ENCODE measurements at places on chromosomes 1 and 21.
A peak's percentile ranks its signal among the peaks of the same experiment; 100 is the strongest.

DNA sequence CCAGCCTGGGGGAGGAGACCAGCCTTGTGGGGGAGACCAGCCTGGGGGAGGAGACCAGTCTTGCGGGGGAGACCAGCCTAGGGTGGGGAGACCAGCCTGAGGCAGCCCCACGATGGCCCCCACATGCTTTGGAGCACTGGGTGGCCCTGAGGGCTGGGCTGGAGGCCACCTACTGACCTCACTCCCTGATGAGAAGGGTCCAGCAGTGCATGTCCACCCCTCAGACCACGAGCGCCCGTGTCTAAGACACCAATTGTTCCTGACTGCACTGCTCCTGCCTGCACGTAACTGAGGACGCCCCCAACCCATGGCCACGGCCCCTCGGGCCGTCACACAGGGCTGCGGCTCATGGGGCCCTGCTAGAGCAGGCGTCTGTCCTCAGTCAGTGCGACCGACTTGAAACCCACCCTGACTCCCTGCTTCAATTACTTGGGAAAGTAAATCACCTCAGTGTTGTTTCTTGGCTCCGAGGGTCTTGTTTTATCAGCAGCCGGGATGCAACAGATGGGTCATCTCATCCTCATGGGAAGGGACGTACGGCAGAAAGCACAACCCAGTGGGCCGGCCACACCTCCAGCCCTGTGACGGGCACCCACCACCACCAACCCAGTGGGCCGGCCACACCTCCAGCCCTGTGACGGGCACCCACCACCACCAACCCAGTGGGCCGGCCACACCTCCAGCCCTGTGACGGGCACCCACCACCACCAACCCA, at the start of gene SPATC1L:
TSS of gene SPATC1L (minus strand) at position 550 of the 715 bp plus-strand sequence. CDS start 1,643 bp downstream, outside the sequence.
- peak; percentile 73 for DNase-seq

GRCh38 chr1:109269981-109270622, 12.8 kb downstream of the PSRC1 start:
- no peak for DNase-seq

DNA sequence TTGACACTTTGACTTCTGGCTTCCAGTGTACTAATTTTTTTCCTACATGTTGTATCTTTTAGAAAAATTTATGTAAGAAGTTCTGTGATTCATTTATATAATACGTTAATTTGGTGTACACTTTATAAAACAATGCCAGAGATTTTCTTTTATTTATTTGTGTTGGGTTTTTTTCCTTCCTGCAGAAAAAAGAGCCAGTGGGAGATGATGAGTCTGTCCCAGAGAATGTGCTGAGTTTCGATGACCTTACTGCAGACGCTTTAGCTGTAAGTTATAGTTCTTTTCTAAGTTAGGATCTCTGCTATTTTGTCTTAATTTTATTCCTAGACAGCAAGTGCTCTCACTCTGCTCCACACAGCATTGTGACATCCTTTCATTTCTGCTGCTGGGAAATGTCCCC, 14.4 kb downstream of the SARS1 start:
- no peak for DNase-seq

DNA sequence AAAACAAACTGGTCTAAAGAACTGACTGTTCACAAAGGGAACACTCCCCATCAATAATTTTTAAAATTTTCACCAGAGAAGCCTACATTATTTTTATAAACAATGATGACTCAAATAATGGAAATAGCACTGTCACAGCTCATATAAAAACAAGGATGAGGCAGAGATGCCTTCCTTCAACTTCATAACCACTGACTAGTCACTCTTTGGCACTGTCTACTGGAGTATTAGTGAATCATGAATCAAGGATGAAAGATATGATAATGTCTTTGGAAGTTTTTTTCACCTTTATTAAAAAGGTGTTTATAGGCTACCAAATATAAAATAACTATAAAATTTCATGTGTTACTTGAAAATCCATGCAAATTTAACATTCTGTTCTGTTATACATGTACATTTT, 316.9 kb downstream of the VAV3 start:
- peak; percentile 89 for DNase-seq

- DNase-seq: no peak
Observed at GRCh38 chr1:212294983-212295382, 9.8 kb downstream of the PPP2R5A start.

GRCh38 chr1:102833151-102833550, 275.2 kb downstream of the COL11A1 start:
- DNase-seq: no peak

DNA sequence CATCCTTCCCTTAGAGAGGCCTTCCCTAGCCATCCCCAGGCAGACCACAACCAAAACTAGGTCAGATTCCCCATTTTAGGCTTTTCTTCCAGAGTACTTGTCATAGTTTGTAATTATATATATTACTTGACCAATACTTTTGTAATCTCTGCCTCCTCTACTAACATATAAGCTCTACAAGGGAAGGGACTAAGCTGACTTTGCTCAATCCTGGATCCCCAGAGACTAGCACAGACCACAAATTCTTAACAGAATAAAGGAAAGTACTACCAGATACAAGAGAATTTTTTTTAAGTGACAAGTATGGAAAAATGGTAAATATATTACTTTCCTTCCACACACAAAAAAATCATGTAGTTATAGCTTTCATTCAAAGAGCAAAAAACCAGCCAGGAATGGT, 2.0 kb downstream of the ZMYM6 start:
- DNase-seq: peak; percentile 34

DNA sequence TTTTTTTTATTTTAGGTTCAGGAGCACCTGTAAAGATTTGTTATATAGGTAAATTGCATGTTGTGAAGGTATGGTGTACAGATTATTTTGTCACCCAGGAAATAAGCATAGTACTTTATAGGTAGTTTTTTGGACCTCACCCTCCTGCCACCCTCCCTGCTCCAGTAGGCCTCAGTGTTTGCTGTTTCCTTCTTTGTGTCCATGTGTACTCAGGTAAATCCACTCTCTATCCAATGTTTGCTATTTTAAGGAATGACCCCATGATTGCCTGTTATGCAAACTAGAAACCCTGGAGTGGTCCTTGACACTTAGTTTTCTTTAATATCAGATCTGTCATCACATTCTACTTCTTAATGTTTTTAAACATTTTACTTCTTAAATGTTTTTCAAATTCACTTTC, 33.9 kb downstream of the LHX9 start:
- DNase-seq: no peak

GRCh38 chr1:26363549-26364448, 8.8 kb downstream of the ZNF683 start:
- DNase-seq: peak; percentile 60

DNA sequence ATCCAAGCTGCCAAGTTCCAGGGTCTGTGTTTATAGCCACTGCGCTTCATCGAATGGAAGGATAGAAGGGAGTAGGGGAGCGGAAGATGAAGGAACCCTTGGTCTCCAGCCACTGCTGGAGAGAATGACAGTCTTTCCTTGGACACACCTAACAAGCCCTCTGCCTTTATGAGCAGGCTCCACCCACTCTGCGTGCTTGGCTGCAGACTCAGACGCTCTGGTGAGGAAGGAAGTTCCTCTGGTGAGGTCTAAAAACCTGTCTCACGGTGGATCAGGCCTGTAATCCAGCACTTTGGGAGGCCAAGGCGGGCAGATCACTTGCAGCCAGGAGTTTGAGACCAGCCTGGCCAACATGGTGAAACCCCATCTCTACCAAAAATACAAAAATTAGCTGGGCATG, 55.4 kb downstream of the MATN1 start:
- peak; percentile 15 for DNase-seq

DNA sequence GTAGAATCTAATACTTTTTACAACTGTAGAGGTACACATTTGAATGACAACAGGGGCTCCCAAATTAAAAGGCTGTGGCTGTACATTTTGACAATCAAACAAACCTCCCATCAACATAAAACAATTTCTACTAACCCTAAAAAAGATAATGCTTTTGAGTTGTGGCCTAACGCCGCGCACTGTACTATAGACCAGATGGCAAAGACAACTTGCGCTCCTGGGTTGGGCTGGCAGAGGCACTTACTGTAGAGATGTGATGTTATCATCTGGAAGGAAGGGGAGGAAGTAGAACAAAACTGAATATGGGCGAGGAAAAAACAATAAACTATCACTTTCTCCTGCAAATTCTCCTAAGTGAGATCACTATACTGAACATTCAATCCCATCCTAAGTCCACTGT, 26.1 kb downstream of the SPRTN start:
- DNase-seq: no peak

DNA sequence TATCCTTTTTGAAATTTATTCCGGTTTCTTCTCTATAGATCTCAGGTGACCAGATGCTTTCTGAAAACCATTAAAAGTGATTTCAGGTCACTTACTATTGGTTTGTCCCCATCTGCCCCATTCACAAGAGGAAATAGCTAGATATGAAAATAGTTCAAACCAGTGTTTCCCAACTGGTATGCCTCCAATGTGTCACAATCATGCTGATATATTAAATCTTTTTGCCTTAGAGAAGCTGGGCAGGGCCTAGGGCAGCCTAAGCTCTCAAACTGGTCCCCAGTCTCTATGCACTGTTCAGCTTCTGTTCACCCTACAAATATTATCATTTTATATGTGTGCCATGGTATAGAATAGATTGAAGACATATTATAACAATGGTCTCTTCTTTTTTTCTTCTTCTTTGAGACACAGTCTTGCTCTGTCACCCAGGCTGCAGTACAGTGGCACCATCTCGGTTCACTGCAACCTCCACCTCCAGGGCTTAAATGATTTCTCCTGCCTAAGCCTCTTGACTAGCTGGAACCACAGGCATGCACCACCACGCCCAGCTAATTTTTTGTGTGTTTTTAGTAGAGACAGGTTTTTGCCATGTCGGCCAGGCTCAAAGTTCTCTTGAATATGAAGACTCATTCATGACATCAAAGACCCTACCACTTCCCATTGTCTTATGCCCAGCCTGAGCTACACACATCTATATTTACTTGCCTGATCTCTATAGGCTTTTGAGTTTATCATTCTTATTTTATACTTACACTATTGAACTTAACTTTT, 15.7 kb downstream of the PTPN22 start:
- no peak for DNase-seq

DNA sequence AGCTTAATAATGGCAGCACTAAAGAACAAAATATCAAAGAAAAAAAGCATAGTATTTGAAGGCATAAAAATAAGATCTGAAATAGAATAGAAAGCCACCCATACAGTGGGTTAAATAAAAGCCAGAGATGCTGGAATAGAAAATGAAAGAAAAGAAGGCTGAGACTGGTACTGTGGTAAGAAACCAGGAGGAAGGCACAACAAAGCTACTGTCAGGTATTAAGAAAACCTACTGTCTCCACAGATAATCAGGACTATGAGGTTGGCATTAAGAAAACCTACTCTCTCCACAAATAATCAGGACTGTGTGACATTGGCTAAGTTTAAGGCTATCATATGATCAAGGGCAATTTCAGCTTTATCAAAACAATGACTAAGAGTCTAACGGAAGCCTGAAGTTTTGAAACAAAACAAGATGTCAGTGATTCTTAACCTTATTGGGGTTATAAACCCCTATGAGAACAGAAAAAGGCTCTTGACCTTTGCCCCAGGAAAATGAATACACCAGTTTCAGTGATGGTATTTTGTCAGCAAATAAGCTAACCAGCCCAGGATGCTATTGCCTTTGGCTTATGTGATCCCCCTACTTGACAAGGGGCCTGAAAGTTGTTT, 24.4 kb downstream of the MCOLN2 start:
- DNase-seq: no peak

GRCh38 chr1:50272912-50273311, 150.3 kb downstream of the DMRTA2 start:
- no peak for DNase-seq

GRCh38 chr1:5994713-5995621, 2.7 kb upstream of the NPHP4 start:
- no peak for DNase-seq

- no peak for DNase-seq
Observed at GRCh38 chr1:64505232-64505943, 35.5 kb downstream of the CACHD1 start.

GRCh38 chr1:169784102-169784501, 10.6 kb downstream of the METTL18 start:
- DNase-seq: no peak

DNA sequence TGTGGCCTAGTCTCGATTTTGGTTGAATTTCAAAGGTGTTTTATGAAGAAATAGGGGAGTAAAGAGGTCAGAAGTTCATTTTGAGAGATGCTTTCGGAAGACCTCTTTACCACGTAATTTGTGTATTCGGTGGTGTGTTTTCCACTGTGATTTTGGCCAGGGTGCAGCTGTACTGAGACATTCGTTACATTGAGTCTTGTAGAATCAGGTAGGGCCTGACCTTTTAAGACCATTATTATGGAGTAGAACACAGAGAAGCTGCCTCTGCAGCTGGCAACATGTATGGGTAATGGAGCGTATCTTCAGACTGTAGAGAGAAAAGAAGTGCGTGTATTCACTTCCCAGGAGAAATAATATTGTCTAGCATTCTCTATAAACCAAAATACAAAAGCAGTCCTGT, 326.5 kb downstream of the PDE4B start:
- no peak for DNase-seq

DNA sequence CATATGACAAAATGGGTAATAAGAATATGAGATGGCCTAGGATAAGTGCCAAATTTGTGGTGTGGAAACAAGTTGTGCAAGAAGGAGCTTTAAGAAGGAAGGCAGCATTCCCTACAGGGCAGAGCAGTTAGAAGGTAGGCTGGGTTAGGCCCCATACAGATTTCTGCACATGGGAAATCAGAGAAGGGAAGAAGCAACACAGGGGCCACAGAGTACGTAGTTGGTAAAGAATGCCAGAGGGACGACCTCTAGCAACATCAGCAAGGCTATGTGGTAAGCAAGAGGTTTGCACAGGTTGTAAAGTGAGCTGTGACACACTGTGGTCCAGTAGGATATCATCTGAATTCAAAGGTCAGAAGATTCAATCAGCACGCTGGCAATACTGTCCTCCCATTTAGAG, 765.6 kb upstream of the B3GALT2 start:
- DNase-seq: no peak

GRCh38 chr1:60763741-60764140, 318.6 kb upstream of the NFIA start:
- DNase-seq: no peak

DNA sequence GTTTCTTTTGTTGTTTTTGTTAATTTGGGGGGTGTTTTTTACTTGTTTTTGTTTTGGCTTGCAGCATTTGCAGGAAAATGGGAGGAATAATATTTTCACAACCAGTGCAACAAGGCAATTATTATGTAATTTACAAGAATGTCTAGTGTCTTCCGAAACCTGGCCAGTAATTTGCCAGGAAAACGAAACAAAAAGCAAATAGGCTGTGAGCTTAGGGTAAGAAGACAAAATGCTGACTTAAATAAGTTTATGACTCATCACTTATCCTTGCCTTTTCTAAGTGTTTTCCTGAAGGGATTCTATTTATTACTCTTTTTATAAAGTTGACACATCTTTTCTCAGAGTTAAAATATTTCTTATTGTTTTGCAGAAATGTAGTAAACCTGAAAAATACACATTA, 49.8 kb downstream of the KCNT2 start:
- DNase-seq: peak; percentile 66

DNA sequence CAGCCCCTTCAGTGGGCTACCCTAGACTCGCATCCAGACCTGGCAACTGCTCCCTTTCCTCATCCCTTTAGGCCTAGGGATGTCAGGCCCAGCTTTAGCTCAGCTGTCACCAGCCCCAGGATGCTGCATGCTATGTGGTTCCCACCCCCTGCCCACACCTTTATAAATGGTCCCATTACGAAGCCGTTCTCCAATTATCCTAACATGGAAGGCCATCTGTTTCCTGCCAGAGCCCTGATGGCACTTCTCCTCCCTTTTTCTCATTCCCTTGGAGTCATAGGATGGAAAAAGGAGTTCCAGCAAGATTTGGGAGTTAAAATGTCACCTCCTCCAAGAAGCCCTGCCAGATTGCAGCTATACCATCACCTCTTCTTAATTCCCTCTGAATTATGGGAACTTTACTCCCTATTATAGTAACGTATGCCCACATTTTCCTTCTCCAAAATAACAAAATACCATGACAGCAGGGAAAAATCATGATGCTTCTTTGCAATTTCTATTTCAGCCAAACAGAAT, 205.0 kb upstream of the GRIK3 start:
- DNase-seq: no peak
